ENCODE measurements at places on chromosomes 3 and 15.

DNA sequence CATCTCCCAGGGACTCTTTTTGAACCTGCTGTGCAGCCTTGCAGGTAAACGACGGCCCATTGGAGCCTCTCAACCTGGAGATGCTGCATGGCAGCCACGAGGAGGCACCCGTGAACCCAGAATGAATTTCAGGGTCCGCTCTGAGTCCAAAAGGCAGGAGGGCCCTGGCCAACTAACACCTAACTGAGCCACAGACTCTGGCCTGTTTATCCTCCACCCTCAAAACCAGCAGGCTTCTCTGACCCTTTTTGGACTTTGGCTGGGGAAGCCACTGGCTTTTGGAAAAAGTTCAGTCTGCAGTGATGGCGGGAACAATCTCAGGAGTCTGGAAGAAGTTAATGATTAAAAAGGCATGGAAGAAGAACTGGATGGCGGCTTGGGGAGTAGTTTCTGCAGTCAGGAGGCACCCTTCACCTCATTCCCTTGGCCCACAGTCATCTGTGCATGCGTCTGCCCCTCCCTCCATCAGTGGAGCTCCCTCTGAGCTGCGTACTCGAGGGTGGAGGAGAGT is 4.1 kb downstream of the PXYLP1 start:
- peak; percentile 47 for DNase-seq

GRCh38 chr15:85406916-85407315 is 26.5 kb downstream of the AKAP13 start:
- DNase-seq = no peak

- no peak for DNase-seq
These were observed 22.5 kb downstream of the KIF7 start for GRCh38 chr15:89632563-89633430.

GRCh38 chr3:194775731-194776130 is 90.0 kb downstream of the FAM43A start:
- no peak for DNase-seq

GRCh38 chr15:72912121-72912520 is 128.6 kb upstream of the ADPGK start:
- no peak for DNase-seq

- no peak for DNase-seq
These were observed 106.1 kb downstream of the FILIP1L start for GRCh38 chr3:100008081-100008698.

- no peak for DNase-seq
These were observed 78.4 kb downstream of the THRB start for GRCh38 chr3:24416224-24416623.

DNA sequence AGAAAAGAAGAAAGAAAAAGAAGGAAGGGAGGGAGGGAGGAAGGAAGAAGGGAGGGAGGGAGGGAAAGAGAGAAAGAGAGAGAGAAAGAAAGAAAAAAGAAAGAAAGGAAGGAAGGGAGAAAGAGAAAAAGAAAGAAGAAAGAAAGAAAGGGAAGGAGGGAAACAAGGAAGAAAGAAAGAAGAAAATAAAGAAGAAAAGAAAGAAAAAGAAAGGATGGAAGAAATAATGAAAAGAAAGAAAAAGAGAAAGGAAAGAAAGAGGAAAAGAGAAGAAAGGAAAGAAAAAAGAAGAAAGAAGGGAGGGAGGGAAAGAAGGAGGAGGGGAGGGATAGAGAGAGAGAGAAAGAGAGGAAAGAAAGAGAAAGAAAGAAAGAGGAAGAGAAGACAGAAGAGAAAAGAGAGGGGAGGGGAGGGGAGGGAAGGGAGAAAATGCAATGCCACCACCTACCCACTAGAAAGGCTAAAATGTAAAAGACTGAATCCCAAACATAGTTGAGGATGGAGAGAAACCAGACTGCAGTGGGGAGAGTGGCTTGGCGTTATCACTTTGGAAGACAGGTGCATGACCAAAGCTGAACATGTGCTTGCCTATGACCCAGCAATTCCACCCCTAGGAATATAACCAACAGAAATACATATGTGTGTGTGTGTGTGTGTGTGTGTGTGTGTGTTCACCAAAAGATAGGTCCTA is 66.9 kb upstream of the KLF13 start:
- no peak for DNase-seq
